GM13977 (cell line): ENCODE measurements at places on chromosomes 11 and 22.
A peak's percentile ranks its signal among the peaks of the same experiment; 100 is the strongest.

DNA sequence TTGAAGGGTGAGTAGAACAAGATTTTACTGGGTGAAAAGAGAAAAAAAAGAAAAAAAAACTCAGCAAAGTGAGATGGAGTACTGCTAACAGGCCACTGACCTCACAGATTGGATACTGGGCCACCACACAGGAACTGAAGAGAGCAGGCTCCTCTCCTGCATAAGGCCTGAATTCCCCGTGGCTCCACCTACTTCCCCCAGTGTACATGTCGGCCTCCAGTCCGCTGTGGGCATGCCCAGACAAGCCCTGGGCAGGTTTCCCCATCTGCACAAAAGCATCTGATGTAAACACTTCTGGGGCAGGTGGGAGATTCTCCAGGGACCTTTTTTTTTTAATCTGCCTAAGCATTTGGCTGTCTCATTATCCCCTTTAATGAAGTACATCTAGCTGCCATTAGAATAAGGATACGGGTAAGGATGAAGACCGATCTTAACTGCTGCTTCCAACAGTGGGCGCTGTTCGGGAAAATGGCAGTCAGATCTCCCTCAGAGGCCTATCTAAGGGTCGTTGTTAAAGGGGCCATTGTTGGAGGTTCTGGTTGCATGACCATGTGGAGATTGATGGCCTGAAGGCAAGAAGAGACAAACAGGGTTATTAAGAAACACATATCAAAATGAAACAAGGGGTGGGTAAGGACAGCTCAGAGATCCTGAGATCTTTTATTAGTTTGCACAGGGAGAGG, 48.5 kb downstream of the MS4A13 start:
- DNase-seq: no peak

DNA sequence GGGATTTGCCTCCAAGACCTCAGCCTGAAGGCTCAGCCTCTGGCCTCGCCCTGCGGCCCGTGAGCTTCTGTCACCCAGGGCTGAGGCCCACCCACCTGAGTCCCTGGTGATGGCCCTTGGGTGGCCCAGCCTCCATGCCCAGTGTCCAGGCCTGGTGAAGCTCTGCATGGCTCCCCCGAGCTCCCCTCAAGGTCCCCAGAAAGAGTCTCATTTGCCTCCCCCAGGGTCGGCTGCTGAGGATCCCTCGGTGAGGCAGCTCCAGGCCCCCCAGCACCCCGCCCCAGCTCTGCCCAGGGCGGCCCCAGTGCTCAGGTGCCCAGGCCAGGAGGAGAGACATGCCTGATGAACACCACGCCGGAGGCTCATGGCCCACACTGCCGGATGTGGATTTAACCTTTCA, 2.1 kb upstream of the TH start:
- DNase-seq: no peak

DNA sequence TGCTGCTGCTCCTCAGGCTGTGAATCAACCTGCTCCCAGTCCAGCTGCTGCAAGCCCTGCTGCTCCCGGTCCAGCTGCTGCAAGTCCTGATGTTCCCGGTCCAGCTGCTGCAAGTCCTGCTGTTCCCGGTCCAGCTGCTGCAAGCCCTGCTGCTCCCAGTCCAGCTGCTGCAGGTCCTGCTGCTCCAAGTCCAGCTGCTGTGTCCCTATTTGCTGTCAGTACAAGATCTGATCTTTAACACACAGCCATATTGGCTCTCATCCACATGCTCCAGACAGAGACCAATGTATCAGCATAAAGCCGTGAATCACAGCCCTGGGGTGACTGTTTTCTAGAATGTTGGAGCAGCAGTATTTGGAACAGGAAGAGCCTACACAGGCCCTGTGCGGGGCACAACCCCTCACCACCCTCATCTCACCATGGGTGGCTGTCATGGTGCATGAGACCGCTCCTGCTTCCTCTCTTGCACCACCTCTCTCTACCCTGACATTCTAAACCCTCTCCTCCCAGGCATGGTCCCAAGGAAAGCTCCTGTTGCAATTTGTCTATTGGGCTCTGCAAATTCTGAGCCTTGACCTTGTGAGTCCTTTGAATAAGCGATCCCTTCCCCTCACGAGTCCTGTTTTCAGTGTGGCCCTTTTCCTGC, 3.5 kb downstream of the KRTAP5-10 start:
- no peak for DNase-seq

DNA sequence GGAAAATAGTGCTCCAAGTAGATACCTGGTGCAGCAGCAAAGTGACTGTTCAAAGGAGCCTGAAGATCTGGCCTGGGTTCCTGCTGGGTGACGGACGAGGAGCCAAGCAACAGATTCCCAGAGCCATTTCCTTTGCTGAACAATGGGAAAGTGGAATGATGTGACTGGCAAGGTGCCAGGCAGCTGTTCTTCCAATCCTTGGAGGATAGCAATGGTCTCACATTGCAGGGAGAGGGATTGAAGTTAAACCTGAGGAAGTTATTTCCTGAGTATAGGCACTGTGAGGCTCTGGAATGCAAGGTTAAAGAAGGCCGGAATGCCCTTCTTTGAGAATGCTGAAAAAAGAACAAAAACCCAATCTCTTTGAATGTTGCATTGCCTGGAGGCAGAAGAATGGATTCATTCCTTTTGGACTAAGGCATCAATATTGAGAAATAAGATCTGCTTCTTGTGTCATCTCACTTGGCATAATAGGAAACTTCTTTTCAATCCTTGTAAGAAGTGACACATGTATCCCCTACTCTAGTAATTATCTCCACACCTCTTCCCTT, 223.8 kb downstream of the BLID start:
- DNase-seq: no peak

DNA sequence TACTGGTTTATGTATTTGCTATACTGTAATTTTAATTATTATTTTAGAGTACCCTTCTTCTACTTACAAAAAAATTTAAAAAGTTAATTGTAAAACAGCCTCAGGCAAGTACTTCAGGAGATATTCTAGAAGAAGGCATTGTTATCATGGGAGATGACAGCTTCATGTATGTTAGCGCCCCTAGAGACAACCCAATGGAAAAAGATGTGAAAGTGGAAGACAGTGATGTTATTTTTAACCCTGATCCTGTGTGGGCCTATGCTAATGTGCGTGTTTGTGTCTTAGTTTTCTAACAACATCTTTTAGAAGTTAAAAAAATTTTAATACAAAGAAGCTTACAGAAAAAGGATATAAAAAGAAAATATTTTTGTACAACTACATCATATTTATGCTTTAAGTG, 205.0 kb downstream of the FAM76B start:
- no peak for DNase-seq

GRCh38 chr11:92658733-92659132, 310.7 kb upstream of the MTNR1B start:
- no peak for DNase-seq

DNA sequence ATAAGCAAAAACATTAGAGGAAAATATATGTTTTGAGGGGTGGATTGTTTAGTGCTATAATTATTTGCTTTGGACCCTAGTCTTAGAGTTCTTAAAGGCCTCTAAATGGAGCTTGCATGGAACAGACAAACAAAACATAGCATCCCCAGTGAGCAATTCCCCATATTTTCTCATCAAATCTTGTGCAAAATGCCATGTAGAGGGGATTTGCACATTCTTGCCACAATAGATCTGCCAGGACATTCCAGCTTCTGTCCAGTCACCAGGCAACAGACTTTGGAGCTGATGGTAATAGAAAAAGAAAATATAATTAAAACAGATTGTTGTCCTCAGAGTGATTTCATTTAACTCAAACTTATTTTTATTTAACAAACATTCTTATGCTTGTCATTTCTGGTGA, 360.3 kb upstream of the PDGFD start:
- DNase-seq: no peak

- DNase-seq: peak; percentile 69
Measured at GRCh38 chr22:19085233-19085718, 36.9 kb downstream of the DGCR2 start.

DNA sequence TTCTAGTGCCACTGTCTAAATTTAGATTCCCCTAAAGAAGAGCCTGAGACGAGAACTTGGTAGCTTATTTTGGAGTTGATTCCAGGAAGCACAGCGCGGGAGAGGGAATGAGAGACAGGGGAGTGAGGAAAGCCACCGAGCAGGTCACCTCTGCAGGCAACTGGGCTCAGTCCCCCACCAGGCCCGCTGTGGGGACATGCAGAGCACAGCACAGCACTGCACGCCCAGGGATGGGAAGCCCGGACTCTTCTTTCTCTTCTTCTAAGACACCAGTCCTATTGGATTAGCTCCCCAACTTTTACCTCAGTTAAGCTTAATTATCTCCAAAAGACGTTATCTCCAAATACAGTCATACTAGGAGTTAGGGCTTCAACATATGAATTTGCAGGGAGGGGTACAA, 28.7 kb downstream of the RBX1 start:
- DNase-seq: no peak

DNA sequence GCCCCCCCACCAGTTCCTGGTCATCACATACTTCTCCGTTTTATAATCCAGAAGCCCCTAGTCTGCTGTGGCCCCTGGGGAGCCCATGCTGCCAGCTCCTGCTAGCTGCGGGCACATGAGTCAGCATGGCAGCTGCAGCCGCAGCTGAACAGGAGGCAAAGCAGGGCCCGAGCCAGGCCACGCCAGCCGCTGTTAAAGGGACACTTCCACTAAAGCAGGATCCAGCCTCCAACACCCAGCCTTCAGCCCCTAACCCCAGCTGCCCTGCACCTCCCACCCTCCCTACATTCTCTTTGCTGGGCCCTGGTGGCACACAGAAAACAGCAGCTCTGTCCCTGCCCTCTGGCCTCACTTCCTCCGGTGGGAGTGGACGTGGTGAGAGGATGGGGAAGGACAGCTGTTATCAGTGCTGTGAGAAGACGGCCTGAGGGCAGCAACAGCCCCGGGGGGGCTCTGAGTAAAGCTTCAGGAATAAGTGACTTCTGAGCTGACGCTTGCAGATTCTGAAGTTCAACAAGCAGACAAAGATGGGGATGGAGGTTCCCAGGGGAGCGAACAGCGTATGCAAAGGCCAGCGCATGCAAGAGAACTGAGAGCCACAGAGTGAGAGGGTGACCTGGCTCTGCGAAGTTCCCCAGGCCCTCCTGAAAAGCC, 688 bp upstream of the LRRC74B start:
- DNase-seq: no peak

DNA sequence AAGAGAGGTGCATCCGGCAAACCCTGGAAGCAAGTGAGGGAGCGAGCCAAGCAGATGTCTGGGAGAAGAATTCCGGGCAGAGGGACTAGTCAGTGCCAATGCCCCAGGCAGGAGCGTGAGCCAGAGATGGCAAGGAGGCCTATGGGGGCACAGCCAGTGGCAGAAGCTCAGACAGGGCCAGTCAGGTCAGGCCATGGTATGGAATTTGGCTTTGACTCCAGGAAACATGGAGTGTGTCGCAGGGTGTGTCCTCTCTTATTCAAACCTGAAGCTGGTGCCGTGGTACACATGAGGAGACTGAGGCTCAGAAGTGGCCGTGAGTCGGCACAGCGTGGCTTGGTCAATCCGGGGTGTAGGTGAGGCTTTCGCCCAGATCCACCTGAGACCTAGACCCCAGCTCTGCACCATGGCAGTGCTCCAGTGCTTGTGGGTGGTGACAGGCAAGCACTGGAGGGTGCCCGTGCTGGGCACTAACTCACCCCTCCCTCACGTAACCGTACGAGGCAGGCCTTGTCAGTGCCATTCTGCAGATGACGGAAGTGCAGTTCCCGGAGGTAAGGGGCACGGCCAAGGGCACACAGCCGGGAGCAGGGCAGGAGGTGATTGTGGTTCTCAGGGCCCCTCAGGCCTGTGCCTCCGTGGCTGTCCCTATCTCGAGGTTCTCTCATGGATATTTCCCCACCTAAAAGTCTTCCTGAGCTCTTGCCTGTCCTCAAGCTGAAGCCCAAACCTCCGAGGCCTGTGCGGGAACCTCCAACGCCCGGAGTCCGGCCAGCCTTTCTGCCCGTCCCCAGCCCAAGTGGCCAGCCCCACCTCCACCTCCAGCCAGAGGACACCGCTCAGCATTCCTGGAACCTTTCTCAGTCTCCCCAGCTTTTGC, 10.6 kb upstream of the SPI1 start:
- DNase-seq: no peak

DNA sequence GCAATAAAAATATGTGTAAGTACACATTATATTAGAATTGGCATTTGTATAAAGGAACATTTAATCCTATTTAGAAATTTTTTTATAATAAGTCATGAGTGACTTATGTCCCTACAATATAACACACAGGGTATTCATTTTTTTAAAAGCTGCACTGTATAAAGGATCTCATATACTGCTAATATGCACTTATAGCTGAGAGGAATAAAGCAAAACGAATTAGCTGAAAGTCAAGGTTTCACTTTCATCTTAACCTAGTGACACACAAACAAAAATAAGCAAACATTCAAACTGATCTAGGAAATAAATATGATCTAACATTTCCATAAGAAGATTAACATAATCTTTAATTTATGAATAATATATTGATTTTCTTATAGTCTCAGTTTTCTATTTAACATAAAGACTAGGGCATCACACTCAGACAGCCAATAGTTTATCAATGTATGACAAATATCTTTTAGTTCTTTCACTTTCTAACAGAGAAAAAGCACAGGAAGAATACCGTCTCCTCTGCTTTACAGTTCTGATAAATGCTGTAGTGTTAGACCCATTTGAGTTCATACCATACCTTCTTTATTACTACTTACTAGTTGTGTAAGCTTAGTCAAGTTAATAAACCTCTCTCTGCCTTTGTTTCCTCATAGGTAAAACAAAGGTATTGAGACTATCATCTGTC, 42.9 kb downstream of the DCDC1 start:
- DNase-seq: peak; percentile 19

DNA sequence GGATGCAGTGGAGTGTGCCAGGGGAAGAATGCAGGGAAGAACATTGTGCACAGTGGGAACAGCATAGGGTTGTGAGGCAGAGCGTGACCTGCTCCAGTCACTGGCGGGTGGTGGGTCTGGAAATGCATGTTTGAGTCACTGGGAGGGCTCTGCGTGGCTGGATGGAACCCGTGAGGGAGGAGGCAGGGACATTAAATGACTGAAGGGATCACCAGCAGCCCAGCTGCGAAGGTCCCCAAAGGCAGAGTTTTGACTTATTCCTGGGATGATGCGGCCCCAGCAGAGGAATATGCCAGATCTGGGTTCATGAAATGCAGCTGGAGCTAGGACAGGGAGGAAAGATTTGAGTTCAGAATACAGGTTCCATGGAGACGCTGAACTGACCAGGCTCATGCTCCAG, 104.0 kb upstream of the FGF3 start:
- DNase-seq: no peak

- DNase-seq: no peak
Measured at GRCh38 chr11:13308704-13309103, 31.1 kb downstream of the BMAL1 start.
